ENCODE measurements at places on chromosomes 3 and 15.

DNA sequence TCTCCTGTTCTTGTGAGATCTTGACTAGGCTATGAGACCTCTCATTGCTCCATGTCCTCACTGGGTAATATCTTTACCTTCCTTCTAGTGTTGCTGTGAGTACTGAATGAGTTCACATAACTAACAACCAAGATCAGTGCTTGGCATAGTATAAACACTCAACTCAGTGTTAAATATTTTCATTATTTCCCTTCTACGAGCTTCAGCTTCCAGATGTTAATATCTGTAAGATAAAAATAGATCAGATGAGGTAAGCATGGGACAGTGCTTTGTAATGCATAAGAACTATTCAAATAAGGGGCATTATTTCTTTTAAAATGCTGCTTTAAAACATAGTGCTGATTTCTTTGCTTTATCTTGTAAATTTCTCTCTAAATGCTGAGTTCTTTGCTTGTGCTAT, 130.8 kb downstream of the DIPK2A start:
- no peak for DNase-seq

- no peak for DNase-seq
Measured at GRCh38 chr3:2446146-2446545, 347.5 kb downstream of the CNTN4 start.

- DNase-seq: no peak
Measured at GRCh38 chr15:29054171-29055045, 168.6 kb downstream of the APBA2 start.

DNA sequence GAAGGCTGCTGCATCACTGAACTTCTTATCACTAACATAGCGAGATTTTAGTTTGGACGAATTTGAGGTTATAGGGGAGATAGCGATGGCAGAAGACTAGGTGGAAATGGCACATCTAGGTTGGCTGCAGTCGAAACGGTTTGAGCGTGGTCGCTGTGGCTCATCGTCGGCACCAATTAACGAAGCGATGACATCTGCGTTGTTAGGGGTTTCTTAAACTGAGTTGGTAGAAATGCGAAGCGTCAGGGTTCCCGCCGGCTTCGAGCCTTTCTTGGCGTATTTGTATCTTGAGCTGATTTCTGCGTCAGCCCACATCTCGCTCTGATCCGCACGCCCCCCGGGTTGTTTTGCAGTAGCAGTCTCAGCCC, 319 bp downstream of the LNP1 start:
- no peak for DNase-seq

DNA sequence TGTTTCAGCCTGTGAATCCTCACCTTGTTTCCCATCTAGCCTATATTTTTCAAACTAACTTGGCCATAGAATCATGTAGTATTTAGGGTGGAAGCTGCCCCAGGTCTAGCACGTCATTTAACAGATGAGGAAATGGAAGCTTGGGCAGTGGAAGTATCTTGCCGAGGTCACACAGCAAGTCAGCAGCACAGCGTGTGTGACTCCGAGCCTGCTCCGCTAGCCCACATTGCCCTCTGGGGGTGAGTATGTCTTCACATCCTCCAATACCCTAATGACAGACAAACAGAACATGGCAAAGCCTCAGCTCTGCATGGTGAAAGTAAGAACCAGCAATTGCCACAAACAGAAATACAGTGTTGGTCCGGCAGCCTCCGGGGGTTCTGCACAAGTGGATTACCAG, 2.2 kb upstream of the CCR5 start:
- DNase-seq: peak; percentile 97

Measured in MV-4-11 (cell line).